ENCODE measurements at places on chromosomes 2 and 18. TPM values are rescaled to one million over a fixed set of nuclear protein-coding genes. Genes with fewer than 3 reads are reported as not detected.
A peak's percentile ranks its signal among the peaks of the same experiment; 100 is the strongest.

DNA sequence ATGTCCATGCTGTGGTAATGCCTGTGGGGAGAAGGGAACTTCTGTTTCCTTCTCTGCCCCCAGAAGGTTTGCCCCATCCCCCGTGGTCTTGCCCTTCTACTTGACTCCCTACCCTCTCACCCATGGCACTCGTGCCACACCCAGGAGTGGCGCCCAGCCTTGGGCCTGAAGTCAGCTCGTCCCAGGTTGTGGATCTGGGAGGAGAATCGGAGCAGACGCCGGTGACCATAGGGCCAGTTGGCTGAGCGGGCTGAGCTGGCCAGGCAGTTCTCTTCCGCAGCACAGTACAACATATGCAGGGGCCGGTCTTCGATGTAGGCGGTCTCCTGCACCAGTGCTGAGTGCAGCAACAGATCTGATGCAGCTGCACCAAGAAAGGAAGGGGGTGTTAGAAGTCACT lies 4.7 kb downstream of the HTRA2 start:
- no peak overlapping the region for H3K4me3 ChIP-seq
- H3K36me3 ChIP-seq, result no peaks in the 10 kb centered on the region
- no peak for DNase-seq
- H3K27ac ChIP-seq, result no peak overlapping the region
- H3K4me1 ChIP-seq, result peaks cover 11% of the 10 kb centered on the region
- no peaks in the 10 kb centered on the region for H3K27me3 ChIP-seq

DNA sequence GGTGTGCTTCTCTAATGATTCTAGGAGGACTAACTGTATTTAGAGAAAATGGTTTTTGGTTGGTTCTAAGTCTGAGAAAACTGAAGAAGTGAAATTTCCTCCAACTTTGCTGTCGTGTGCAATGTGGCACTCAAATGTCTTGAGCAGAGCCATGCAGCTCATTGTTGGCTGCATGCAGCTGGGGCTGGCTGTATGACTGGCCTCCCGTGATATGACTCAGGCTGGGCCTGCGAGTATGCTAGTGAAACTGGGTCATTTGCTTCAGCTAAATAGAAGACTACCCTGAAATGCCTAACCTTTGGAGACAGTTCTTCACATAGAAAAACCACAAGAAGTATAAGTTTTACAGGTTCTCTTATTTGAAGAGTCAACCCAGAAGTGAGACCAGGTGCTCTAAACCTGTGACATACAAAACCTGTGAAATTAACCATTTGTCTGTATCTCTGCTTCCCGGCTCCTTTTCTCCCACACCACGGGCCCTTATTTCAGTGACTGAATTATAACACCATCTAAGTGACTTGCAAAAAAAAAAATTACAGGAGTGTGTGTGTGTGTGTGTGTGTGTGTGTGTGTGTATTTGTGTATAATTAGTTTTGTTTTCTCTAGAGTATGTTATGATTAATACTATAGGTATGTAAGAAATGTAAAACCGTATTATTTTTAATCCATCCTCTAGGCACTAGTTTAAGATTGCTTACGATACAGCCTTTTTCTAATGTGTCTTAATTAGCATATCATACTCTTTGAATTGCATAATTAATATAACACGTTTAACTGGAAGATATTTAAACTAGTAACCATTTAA lies 15.9 kb downstream of the POLI start:
- no peak for DNase-seq
- H3K4me1 ChIP-seq, result no peaks in the 10 kb centered on the region

DNA sequence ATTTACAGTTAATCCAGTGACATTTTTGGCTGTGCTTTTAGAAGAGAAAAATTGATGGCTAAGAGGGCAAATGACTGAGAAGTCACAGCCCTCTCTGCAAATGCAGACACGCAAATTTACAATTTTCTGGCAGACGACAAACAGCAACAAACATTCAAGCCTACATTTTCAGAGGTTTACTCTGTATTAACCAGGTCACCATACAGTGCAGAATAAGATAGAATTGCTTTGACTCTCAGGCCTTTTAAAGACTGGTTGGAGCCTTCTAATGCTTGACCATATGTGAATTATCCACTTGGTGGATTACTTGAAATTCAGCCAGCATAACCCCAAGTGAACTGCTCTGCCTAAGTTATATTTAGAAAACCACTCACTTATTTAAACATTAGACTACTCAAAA lies 280.9 kb upstream of the STON1 start:
- H3K27me3 ChIP-seq, result no peaks in the 10 kb centered on the region
- H3K27ac ChIP-seq, result peak overlapping the region; percentile 27
- no peak for DNase-seq
- peaks cover 30% of the 10 kb centered on the region for H3K4me1 ChIP-seq
- no peak overlapping the region for H3K4me3 ChIP-seq

- no peaks in the 10 kb centered on the region for H3K36me3 ChIP-seq
- DNase-seq, result no peak
- H3K4me3 ChIP-seq, result peak overlapping the region; percentile 92
- peaks cover 13% of the 10 kb centered on the region for H3K4me1 ChIP-seq
- no peaks in the 10 kb centered on the region for H3K27me3 ChIP-seq
Measured at GRCh38 chr2:156333274-156333950, 891 bp upstream of the NR4A2 start.

- no peaks in the 10 kb centered on the region for H3K27me3 ChIP-seq
- no peak for DNase-seq
- H3K4me1 ChIP-seq, result no peaks in the 10 kb centered on the region
- H3K4me3 ChIP-seq, result no peak overlapping the region
Measured at GRCh38 chr2:107383691-107384090, 443.0 kb upstream of the RGPD4 start.

DNA sequence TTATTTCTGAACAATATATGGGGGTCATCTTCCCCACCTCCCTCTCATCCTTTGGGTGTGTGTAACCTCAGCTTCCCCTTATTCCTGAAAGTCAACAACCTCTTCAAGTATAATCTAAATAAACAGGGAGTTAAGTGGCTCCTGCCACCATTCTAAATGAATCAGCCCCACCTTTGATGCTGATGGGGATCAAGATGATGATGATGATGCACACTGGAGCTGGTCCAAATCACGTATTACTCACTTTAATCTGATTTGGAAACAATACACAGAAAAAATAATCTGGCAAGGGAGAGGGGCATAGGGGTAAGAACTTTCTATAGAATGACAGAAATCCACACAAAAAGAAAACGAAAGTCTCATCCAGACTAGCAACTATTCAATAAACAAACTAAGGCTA lies 7.1 kb downstream of the ACVR1 start:
- peaks cover 12% of the 10 kb centered on the region for H3K4me1 ChIP-seq
- H3K27me3 ChIP-seq, result no peaks in the 10 kb centered on the region
- no peak overlapping the region for H3K4me3 ChIP-seq
- no peak for DNase-seq

GRCh38 chr2:2933426-2933825 lies 444.2 kb downstream of the EIPR1 start:
- H3K27me3 ChIP-seq, result no peaks in the 10 kb centered on the region
- H3K4me3 ChIP-seq, result no peak overlapping the region
- DNase-seq, result no peak
- H3K27ac ChIP-seq, result no peak overlapping the region
- no peaks in the 10 kb centered on the region for H3K4me1 ChIP-seq

GRCh38 chr18:65808759-65809158 lies 57.9 kb downstream of the CDH7 start:
- no peak for DNase-seq
- H3K27me3 ChIP-seq, result no peaks in the 10 kb centered on the region
- no peaks in the 10 kb centered on the region for H3K4me1 ChIP-seq

- H3K27me3 ChIP-seq, result no peaks in the 10 kb centered on the region
- DNase-seq, result no peak
- peaks cover 33% of the 10 kb centered on the region for H3K36me3 ChIP-seq
- H3K27ac ChIP-seq, result peak overlapping the region; percentile 86
Measured at GRCh38 chr2:26770986-26771586, 7.0 kb downstream of the SLC35F6 start.

DNA sequence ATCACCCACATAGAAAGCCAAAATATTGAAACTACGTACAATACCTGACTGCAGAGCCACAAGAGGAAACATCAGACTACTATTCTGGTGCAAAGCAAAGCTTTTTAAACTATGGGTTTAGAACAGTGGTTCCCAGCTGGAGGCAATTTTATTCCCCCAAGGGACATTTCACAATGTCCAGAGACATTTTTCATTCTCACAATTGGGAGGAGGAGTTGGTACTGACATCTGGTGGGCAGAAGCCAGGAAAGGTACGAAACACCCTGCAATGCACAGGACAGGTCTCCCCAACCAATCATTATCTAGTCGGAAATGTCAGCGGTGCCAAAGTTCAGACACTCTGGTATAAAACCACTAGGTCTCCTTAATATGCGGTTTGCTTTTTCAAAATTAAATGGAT lies 88.4 kb upstream of the ARL5A start:
- H3K27ac ChIP-seq, result no peak overlapping the region
- no peak overlapping the region for H3K4me3 ChIP-seq

DNA sequence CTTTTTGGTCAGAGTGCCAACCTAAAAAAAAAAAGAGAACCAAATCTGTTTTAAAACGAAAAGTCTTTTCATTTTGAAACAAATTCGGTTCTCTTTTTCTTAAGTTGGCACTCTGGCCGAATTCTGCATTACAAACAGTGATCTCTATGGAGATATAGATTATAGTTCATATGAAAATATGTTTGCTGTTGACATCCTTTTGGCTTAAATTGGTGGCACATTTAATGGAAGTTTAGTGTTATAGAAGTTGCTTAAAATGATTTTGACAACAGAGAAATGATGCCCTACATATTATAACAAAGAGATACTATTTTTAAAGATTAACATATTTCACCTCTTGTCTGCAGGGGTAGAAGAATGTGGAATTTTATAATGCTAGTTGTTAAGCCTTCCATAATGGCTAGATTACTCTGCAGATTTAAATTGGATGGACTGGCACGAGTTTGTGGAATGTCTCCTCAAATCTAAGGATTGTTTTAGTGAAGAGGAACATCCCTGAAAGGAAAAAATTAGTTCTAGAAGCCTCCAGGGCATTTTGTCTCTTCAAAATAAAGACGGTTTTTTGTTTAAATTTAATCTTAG lies 222.9 kb upstream of the CDH2 start:
- H3K36me3 ChIP-seq, result no peaks in the 10 kb centered on the region
- no peaks in the 10 kb centered on the region for H3K27me3 ChIP-seq
- H3K27ac ChIP-seq, result no peak overlapping the region

GRCh38 chr2:169664978-169665930 lies 29.0 kb downstream of the CFAP210 start:
- H3K4me3 ChIP-seq, result no peak overlapping the region
- no peak overlapping the region for H3K27ac ChIP-seq
- no peaks in the 10 kb centered on the region for H3K36me3 ChIP-seq
- no peaks in the 10 kb centered on the region for H3K4me1 ChIP-seq
- DNase-seq, result no peak
- H3K27me3 ChIP-seq, result no peaks in the 10 kb centered on the region

- no peak overlapping the region for H3K27ac ChIP-seq
- no peak for DNase-seq
- no peaks in the 10 kb centered on the region for H3K27me3 ChIP-seq
- no peaks in the 10 kb centered on the region for H3K36me3 ChIP-seq
Measured at GRCh38 chr2:165623783-165624469, 154.4 kb downstream of the CSRNP3 start.

GRCh38 chr2:231640241-231640640 lies 47.6 kb downstream of the TEX44 start:
- H3K27ac ChIP-seq, result peak overlapping the region; percentile 84
- no peaks in the 10 kb centered on the region for H3K36me3 ChIP-seq
- H3K27me3 ChIP-seq, result no peaks in the 10 kb centered on the region
- peaks cover 43% of the 10 kb centered on the region for H3K4me1 ChIP-seq
- no peak for DNase-seq
- H3K4me3 ChIP-seq, result no peak overlapping the region

GRCh38 chr2:45332094-45332493 lies 279.0 kb downstream of the SRBD1 start:
- no peak for DNase-seq
- H3K4me1 ChIP-seq, result peaks cover 6% of the 10 kb centered on the region
- H3K27me3 ChIP-seq, result no peaks in the 10 kb centered on the region
- no peaks in the 10 kb centered on the region for H3K36me3 ChIP-seq
- H3K27ac ChIP-seq, result no peak overlapping the region
- H3K4me3 ChIP-seq, result no peak overlapping the region

DNA sequence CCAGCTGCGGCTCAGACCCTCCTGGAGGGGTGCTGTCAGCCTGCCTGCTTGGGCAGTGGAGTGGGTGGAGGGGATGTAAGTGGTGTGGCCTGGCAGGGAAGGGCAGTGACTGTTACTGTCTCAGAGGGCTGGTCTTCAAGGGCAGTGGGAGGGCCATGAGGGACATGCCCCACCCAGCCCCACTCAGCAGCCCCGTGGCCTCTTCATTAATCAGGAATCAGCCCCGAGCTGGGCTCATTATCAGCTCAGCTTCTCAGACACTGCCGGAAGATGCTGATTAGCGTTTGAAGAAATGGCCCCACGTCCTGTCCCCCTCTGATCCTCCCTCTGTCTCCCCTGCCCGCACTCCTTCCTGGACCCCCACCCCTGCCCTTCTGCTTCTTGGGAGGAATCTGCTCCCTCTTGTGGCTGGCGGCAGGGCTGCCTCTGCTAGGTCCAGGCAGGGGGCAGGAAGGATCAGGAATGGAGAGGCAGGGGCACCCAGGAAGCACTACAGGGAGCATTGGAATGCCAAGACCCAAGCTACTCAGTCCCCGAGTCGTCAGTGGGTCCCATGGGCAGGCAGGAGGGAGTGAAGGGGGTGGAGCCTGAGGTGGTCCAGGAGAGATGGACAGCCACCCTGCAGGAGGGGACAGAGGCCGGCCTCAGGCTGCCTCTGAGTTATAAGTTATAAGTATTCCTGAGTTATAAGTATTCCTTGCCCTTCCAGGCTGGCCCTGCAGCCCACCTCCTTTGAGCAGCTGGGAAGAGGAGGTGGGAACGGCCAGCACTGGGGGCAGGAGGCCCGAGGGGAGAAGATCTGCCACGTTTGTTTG lies 7.0 kb downstream of the ASIC4 start:
- peaks cover 10% of the 10 kb centered on the region for H3K4me1 ChIP-seq
- no peak for DNase-seq
- H3K27me3 ChIP-seq, result peaks cover 1% of the 10 kb centered on the region
- no peaks in the 10 kb centered on the region for H3K36me3 ChIP-seq

DNA sequence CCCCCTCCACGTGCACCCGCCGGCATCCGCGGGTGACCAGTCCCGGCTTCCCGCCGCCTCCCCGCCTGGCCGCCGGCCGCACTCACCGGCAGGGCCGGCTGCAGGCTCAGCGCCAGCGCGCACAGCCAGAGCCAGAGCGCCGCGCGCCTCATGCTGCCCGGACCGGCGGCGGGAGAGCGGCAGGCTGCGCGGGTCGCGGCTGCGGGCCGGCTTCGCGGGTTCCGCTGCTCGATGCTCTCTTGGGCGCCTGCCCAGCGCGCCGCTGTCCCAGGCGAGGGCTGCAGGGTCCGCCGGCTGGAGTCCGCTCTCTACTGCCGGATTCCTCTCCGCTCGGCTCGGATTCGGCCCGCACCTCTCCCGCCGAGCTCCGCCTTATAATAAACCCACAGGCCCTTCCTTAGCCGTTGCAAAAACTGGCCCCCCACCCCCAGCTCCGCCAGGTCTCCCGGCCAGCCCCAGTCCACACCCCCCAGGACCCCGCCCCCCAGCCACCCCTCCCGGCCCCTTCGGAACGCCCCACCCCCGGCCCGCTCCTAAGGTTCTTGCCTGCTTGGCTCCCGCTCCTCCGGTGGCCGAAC lies at the start of gene SDC1:
SDC1 (minus strand) TSS at position 415 of the 578 bp plus-strand sequence; CDS start at position 152, 263 bp downstream.
- peaks cover 26% of the 10 kb centered on the region for H3K4me1 ChIP-seq
- H3K27ac ChIP-seq, result peak within 1 kb of the TSS; percentile 83
- peaks cover 16% of the 10 kb centered on the region for H3K27me3 ChIP-seq
- H3K36me3 ChIP-seq, result no peaks in the 10 kb centered on the region
- peak within 1 kb of the TSS; percentile 59 for H3K4me3 ChIP-seq
- peak; percentile 92 for DNase-seq

SLC9A4 gene
- total RNA-seq, result not detected

ADI1 gene
- 85.4 TPM for total RNA-seq

ACMSD gene
- not detected for total RNA-seq

SPAG16 gene
- total RNA-seq, result 11.3 TPM

ALPG gene
- 1.0 TPM for total RNA-seq

SLC40A1 gene
- 139 TPM for total RNA-seq
